ENCODE measurements at places on chromosomes 6 and 20.

DNA sequence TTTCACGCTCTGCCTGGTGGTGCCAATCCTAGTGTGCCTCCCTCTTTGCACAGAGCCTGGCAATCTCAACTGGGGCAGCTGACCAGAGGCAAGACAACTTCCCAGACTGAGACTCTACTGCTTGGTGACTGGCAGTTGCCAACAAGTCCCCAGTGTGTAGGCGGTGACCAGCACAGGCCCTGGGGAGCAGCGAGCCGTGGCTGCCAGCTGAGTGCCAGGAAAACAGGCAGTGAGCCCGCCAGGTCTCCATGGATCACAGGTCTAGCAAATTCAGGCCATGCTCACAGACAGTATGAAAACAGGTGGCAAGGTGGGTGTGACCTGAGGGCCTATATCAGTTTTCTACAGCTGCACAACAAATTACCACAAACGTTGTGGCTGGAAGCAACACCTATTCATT, 289.9 kb downstream of the KIF16B start:
- no peak for DNase-seq

DNA sequence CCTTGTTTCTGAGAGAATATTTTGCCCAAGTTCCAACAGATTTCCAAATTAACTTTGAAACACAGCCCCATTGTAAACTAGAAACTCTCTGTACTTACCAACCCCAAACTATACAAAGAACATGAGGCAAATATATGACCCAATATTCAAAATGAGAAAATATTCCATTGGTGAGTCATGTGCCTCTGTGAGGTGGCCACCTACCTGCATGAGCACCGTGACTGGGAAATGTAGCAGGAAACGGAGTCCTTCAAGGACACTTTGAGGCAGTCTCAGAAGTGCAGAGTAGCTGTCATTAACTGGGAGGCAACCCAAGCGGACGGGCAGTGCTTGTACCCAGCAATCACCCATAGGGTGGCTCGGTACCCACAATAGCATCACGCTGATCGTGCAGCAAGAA, 335.5 kb upstream of the NOX3 start:
- no peak for DNase-seq

DNA sequence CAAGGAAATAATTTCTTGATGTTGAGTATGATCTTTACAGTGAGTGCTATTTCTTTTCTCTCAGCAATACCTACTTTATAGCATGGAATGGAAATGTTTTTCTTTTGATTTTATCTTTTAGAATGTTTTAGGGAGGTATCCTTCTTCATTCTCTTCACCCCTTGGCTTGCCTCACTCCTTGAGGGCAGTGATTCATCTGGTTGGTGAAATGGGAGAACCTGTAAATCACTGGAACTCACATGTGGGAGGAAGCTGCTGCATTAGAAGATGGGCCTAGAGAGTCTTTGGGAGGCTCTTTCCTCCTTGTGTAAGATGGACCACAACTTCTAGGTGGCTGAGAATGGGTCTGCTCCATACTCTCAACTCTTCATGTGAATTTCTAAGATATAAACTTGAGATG, 244.8 kb upstream of the SYNCRIP start:
- no peak for DNase-seq

- no peak for DNase-seq
Measured at GRCh38 chr6:3836566-3836965, 12.6 kb upstream of the FAM50B start.

GRCh38 chr6:98958776-98959175, 11.0 kb upstream of the FBXL4 start:
- no peak for DNase-seq

All from ovary (tissue), 10 donors.